ENCODE measurements at places on chromosomes 7 and 10.

DNA sequence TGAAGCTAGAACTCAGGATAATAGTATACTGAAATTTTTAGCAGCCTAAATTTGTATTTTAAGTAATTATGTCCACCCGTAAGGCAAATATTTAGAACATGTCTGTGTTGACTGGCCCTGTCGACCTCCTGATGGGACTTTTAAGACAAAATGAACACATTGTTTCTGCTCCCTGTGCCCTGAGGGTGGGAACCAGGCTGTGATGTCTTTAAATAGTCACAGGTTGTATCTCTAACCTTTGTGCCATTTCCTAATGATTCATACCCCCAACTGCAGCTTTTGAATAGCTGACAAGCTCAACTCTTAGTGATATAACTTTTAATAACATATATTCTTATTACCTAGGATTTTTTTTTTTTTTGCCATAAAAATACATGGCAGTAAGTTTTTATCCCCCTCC is 494.9 kb upstream of the AKR1E2 start:
- H3K4me3 ChIP-seq, result no peak overlapping the region
- H3K27me3 ChIP-seq, result no peaks in the 10 kb centered on the region
- DNase-seq, result peak; percentile 26
- peak overlapping the region; percentile 20 for H3K27ac ChIP-seq
- peaks cover 14% of the 10 kb centered on the region for H3K4me1 ChIP-seq

- H3K36me3 ChIP-seq, result no peaks in the 10 kb centered on the region
- H3K4me3 ChIP-seq, result peak overlapping the region; percentile 45
- H3K27ac ChIP-seq, result peak overlapping the region; percentile 73
- no peaks in the 10 kb centered on the region for H3K27me3 ChIP-seq
Measured at GRCh38 chr7:22726345-22726906, 574 bp upstream of the IL6 start.

DNA sequence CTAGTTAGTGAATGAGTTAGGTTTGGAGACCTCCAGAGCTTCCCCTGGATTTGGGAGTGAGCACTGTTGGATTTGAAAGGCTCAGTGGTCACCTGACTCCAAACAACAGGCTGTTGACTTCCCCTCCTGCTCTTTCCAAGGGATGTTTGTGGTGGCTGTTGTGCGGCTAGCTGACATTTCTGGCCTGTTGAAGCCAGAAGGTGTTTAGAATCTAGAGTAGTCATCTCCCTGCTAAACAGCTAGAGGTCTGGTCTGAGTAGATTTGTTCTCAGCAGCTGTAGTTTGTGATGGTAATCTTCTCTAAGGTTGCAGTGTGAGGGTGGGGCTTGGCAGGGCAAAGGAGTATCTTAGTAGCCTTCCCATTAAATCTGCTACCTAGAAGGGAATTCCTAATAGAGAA is 30.1 kb downstream of the BPGM start:
- no peaks in the 10 kb centered on the region for H3K27me3 ChIP-seq
- no peaks in the 10 kb centered on the region for H3K4me1 ChIP-seq
- no peak for DNase-seq
- no peak overlapping the region for H3K27ac ChIP-seq

- no peak overlapping the region for H3K27ac ChIP-seq
- H3K4me3 ChIP-seq, result no peak overlapping the region
- no peaks in the 10 kb centered on the region for H3K27me3 ChIP-seq
- H3K4me1 ChIP-seq, result peaks cover 8% of the 10 kb centered on the region
- peak; percentile 66 for DNase-seq
Measured at GRCh38 chr7:28020302-28020940, 160.2 kb downstream of the JAZF1 start.

DNA sequence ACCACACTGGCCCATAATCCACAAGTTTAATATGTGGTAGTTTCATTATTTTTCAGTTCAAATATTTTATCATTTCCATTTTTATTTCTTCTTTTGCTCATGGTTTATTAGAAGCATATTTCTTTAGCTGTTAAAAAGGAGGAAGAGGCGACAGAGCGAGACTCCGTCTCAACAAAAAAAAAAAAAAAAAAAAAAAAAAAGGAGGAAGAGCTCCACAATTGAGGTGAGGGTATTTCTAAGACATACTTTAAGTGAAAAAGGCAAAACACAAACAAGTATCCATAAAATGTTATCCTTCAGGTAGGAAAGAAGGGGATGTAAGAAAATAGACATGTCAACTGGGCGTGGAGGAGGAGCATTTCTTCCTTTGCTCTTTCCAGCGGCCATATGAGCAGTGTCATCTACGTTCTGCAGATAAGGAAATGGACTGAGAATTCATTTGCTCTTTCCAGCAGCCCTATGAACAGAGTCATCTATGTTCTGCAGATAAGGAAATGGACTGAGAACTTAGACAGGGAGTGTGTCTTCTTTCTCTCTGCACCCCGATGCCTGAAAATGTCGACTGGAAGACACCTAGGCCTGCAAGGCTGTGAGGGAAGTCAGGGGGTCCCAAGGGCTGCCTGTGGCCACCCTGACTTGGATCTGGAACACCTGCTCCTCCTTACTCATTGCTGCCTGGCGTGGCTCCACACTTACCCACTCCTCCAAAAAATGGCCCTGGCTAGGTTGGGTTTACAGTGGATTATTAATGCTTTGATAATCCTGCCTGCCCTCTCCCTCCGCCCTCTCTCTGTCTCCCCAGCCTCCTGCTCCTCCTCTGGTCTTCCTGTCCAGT is 18.9 kb upstream of the RAMP3 start:
- 0 out of 2 replicates have a peak, but pooled peaks cover 3% of the 10 kb centered on the region for H3K4me1 ChIP-seq
- no peak for DNase-seq
- no peak overlapping the region for H3K4me3 ChIP-seq

DNA sequence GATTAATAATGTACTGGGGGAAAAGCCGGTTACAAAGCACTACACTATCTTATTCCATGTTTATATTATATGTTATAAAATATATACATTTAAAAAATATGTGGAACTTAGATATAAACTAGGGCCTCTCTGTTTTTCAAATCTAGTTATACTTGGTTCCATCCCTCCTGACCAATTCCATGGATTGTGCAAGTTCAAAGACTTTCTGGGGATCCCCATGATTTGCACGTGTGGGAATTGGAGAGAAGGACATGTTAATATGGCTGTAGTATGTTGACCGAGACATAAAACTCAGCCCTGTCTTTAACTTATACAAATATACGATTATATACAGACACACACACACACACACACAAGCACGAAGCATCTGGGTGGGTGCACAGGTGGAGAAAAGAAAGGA is 18.8 kb upstream of the ECHDC3 start:
- no peak overlapping the region for H3K4me3 ChIP-seq
- H3K36me3 ChIP-seq, result no peaks in the 10 kb centered on the region
- H3K27ac ChIP-seq, result no peak overlapping the region
- peaks cover 19% of the 10 kb centered on the region for H3K4me1 ChIP-seq

DNA sequence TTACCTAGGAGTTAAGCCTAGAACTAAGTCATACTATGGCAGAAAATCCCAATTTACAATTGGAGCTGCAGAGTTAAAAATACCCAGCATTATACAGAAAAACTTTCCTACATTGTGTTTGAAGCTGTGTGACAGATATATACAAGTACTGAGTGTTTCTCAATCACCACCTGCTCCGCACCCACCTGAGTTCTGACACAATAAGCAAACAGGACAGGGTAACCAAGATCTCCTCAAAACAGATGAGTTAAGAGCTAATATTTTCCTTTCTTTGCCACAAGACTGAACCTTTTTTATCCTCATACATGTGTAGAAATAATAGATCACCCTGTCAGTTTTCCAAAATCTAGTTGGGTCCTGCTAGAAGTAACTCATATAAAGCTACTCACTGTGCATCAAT is 186.3 kb downstream of the DOCK4 start:
- no peak for DNase-seq
- no peak overlapping the region for H3K4me3 ChIP-seq
- no peaks in the 10 kb centered on the region for H3K27me3 ChIP-seq
- no peaks in the 10 kb centered on the region for H3K36me3 ChIP-seq
- H3K4me1 ChIP-seq, result no peaks in the 10 kb centered on the region

GRCh38 chr10:12465385-12466136 is 116.2 kb downstream of the CAMK1D start:
- peak; percentile 37 for DNase-seq
- H3K4me1 ChIP-seq, result no peaks in the 10 kb centered on the region
- H3K27ac ChIP-seq, result no peak overlapping the region

GRCh38 chr10:18312374-18313139 is 172.3 kb downstream of the CACNB2 start:
- H3K27ac ChIP-seq, result no peak overlapping the region
- no peaks in the 10 kb centered on the region for H3K36me3 ChIP-seq
- no peak overlapping the region for H3K4me3 ChIP-seq

DNA sequence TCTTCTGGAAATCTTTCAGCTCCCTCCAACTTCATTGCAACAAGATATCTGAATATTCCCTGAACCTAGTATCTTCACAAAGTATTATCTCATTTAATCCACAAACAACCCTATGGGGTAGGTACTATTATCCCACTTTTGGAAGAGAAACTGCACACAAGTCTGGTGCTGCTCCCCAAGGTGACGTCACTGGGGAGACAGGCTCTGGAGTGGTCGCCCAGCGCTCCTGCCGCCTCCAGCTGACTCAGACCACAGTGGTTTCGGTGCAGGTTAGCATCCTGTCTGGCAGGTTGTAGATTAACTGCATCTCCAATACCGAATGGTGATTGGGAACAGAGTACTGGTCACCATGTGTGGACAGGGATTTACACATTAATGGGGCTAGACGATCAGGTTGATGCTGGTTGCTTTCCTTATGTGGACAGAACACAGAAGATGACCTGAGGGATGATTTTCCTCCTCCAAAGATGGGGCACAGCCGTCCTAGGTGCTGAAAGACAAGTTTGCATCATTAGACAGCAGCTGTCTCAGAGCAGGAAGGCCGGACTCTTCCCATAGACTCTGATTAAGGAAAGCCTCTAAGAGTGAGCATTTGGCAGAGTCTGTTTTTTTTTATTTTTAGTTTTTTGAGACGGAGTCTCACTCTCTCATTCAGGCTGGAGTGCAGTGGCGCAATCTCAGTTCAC is 128.6 kb downstream of the TRRAP start:
- H3K4me3 ChIP-seq, result no peak overlapping the region
- H3K27me3 ChIP-seq, result no peaks in the 10 kb centered on the region
- no peaks in the 10 kb centered on the region for H3K4me1 ChIP-seq
- H3K36me3 ChIP-seq, result peaks cover 12% of the 10 kb centered on the region
- H3K27ac ChIP-seq, result no peak overlapping the region

DNA sequence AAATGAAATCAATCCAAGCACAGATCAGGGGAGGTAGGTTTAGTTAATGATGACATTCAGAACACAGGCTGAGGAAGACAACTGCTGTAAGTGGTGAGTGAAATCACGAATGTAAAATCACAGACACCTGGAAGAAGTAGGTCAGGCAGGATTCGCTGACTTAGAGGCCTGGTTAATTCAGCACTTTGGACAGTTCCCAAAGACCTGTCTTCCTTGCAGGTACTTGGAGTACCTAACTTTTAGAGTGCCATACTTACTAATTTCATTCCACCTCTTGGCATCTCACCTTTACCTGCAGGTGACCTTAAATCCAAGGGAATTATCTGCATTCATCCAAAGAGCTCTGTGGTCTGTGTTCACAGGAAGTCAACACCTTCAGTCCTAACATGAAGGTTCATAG is 822.3 kb downstream of the PHTF2 start:
- no peaks in the 10 kb centered on the region for H3K36me3 ChIP-seq
- DNase-seq, result peak; percentile 25
- no peaks in the 10 kb centered on the region for H3K27me3 ChIP-seq
- no peak overlapping the region for H3K27ac ChIP-seq

DNA sequence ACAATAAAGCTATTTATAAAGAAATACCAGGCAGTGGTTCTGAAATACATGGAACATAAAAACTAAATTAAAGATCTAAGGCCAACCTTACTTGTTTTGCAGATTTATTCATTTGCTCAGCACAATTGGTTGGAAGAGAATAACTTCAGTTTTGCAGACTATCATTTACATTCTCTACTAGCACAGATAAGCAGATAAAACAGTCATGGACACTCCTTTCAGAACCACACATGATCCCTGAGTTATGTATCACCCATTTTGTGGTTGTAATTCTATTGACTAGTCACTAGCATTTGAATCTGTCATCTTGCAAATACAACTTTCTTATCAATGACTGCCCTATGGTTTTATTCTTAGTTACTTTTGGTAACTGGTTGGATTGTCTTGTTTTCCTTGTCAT is 45.1 kb downstream of the PRKAR2B start:
- peaks cover 7% of the 10 kb centered on the region for H3K4me1 ChIP-seq
- no peak for DNase-seq
- no peak overlapping the region for H3K27ac ChIP-seq
- no peak overlapping the region for H3K4me3 ChIP-seq
- H3K27me3 ChIP-seq, result no peaks in the 10 kb centered on the region
- no peaks in the 10 kb centered on the region for H3K36me3 ChIP-seq

GRCh38 chr10:107043461-107043860 is 121.0 kb downstream of the SORCS1 start:
- no peak overlapping the region for H3K4me3 ChIP-seq
- no peak overlapping the region for H3K27ac ChIP-seq
- H3K4me1 ChIP-seq, result no peaks in the 10 kb centered on the region
- no peak for DNase-seq
- H3K36me3 ChIP-seq, result no peaks in the 10 kb centered on the region

GRCh38 chr10:132812520-132812919 is 26.6 kb upstream of the NKX6-2 start:
- no peak overlapping the region for H3K27ac ChIP-seq
- DNase-seq, result no peak
- no peaks in the 10 kb centered on the region for H3K4me1 ChIP-seq
- no peaks in the 10 kb centered on the region for H3K36me3 ChIP-seq

- H3K27me3 ChIP-seq, result no peaks in the 10 kb centered on the region
- DNase-seq, result no peak
- no peak overlapping the region for H3K27ac ChIP-seq
- H3K36me3 ChIP-seq, result no peaks in the 10 kb centered on the region
- no peaks in the 10 kb centered on the region for H3K4me1 ChIP-seq
- no peak overlapping the region for H3K4me3 ChIP-seq
Measured at GRCh38 chr7:140027858-140028257, 34.9 kb downstream of the PARP12 start.

DNA sequence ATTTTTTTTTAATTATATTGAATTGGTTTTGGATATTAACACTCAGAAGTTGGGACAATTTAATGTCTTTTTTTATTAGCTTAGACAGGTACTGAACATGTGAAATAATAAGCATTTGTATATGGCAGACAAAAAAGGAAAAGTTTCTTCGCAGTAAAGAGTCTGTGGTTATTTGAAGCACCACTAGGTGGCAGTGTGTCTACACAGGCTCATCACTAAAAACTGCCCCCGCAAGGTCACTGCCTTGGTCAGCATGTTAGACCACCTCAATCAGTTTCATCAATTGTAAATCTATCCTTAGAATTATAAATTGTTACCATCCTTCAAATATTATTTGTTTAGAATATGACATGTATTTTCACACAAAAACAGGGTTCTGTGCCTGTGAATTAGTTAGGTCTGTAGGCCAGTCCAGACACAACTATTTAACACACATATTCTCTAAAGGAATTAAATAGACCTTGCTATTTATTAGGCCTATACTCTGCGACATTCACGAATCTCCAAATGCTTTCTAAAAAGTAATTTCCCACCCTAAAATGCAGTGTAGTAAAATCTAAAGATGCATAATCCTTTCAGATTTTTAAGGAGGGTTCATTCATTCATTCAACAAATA is 17.0 kb downstream of the PNLIPRP3 start:
- no peak for DNase-seq
- no peak overlapping the region for H3K27ac ChIP-seq
- no peak overlapping the region for H3K4me3 ChIP-seq

GRCh38 chr7:28643188-28643569 is 230.9 kb downstream of the CREB5 start:
- H3K36me3 ChIP-seq, result no peaks in the 10 kb centered on the region
- H3K27me3 ChIP-seq, result no peaks in the 10 kb centered on the region
- DNase-seq, result no peak
- H3K4me3 ChIP-seq, result no peak overlapping the region
- no peak overlapping the region for H3K27ac ChIP-seq

- no peaks in the 10 kb centered on the region for H3K36me3 ChIP-seq
- no peak overlapping the region for H3K4me3 ChIP-seq
- DNase-seq, result no peak
- no peak overlapping the region for H3K27ac ChIP-seq
- H3K27me3 ChIP-seq, result no peaks in the 10 kb centered on the region
Measured at GRCh38 chr10:130368761-130369560, 232.8 kb downstream of the GLRX3 start.
